KBM-7 (cell line): ENCODE measurements at places on chromosomes 11 and 22.

- no peak for DNase-seq
Measured at GRCh38 chr11:102204174-102204573, 93.9 kb downstream of the YAP1 start.

GRCh38 chr11:126853732-126854131 is 146.8 kb downstream of the KIRREL3 start:
- no peak for DNase-seq

GRCh38 chr11:2883640-2883978 is 2.0 kb downstream of the CDKN1C start:
- DNase-seq = no peak

- DNase-seq = no peak
Measured at GRCh38 chr11:35042224-35042623, 96.7 kb upstream of the CD44 start.

DNA sequence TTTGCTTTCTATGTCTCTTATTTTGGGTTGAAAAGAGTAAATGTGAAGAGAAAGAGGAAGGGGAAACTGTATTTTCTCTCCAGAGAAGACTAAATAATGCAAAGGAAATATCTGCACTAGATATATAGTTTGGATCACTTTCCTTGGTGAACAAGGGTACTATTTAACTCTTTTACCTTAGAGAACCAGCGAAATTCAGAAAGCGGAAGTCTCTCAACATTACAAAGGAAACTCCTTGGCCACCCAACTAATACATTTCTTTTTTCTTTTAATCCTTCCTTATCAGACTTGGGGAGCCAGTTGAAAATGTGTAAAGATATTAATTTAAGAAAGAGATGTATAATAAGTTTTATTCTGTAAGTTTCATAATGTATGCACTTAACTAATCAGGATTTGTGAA is 64.2 kb downstream of the SESN3 start:
- DNase-seq = no peak
